ENCODE measurements at places on chromosomes 11 and 22.

- DNase-seq = no peak
These were observed 22.5 kb upstream of the KRTAP5-7 start for GRCh38 chr11:71504531-71504930.

DNA sequence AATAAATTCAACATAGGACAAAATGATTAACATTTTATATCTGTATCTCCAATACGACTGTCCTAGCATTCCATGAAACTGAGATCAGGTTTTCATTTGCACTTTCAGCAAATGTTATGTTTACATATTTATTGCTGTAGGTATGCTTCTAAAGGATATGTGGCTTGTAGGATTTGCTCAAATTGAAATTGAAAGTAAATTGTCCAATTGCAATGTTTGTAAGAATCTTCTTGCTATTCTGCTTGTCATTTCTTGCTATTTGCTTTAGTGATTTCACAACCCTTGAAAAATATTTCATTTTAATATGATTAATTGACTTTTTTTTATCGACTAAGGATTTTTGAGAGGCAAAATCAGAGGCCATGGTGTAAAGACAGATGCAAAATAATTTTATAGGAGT, 904.2 kb upstream of the RAG2 start:
- DNase-seq = no peak

DNA sequence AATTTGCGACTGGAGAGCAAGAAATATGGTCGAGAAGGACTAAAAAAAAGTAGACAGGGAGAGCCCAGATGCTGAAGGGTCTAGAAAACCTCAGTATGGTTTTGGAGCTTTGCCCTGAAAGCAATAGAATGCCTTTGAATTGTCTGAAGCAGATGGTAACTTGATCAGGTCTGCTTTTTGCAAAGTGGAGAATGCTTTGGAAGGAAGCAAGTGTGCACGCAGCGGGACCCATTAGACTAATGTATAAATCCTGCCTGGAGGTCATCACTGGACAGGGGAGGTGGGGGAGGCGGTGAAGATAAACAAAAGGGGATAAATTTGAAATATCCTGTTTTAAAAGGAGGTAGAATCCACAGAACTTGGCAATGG, 757 bp upstream of the HINFP start:
- DNase-seq = no peak

GRCh38 chr11:67261946-67262681, 4.2 kb upstream of the GRK2 start:
- no peak for DNase-seq

- no peak for DNase-seq
These were observed 48.7 kb downstream of the LRRC32 start for GRCh38 chr11:76621868-76622267.

- no peak for DNase-seq
These were observed 1213.3 kb upstream of the RAG2 start for GRCh38 chr11:37811349-37811748.

- no peak for DNase-seq
These were observed 47.9 kb downstream of the ARHGAP32 start for GRCh38 chr11:129144256-129144655.

DNA sequence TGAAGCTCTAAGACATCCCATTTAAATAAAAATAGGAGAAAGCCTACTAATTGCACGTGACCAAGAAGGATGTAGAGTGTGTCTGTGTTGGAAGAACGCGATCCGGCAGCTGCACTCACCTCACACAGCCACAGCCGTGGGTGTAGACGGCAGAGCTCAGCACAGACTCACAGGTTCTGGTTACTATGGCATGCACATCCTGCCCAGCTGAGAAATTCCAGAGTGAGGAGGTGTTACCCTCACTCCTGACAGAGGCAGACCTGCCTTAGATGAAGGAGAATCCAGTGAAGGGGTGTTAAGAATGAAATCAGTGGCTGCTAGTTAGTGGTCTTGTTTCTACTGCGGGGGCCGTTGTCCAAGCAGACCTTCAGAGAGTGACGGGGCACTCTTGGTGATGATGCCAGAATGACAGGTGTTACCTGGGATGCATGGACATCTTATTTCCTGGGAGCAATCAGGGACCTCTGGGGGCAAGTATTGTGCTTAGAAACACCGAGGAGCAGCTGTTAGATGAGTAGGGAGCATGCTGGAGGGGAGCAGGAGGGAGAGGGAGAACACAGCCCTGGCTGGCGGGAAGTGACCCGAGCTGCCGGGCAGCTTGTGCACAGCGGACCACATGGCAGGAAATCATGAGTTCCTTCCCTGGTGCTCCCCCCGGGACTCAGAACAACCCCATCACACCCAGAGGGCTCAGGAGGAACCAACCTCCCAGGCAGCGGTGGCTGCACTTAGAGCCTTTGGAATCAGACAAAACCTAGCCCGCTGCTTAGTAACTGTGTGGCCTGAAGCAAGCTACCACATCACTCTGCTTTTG, 12.3 kb downstream of the KCNJ5 start:
- DNase-seq = no peak

GRCh38 chr22:46040471-46041465, 63.8 kb upstream of the WNT7B start:
- no peak for DNase-seq

DNA sequence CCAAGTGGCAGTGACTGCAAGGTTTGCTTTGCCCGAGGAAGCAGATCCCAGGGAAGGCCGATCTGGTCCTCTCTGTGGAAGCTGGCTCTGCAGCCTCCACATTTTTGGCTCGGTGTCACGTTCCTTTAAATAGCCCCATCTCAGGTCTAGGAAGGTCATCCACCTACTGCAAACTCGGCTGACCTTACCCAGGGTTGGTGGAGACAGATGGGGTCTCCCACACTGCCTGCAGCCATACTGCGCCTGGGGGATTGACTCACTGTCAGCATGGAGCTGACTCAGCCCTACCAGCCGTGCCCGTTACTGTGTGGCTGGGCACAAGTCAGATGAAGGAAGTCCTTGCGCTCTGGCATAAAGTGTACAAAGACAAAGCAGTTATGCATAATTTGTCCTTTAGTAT, 16.9 kb downstream of the CDPF1 start:
- no peak for DNase-seq

DNA sequence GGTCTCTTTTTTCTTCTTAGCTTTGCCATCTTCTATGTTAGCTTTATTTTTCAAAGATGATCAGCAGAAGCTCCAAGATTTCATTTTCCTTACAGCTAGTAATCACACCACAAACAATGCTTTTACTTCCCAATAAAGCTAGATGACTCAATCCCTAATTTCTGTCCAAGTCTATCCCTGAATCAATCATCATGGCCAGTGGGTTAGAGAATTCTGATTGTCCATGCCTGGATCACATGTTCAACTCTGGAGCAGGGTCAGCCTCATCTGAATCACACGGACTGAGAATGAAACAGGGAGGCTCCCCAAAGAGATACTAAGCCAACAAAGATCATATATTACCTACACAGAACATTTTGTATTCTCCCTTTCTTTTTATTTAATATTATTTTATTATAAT, 79.6 kb downstream of the BBOX1 start:
- no peak for DNase-seq

GRCh38 chr11:65871811-65872548, 620 bp downstream of the EFEMP2 start:
- DNase-seq = no peak

- peak; percentile 51 for DNase-seq
These were observed 1.1 kb downstream of the GAB2 start for GRCh38 chr11:78416285-78417174.

GRCh38 chr11:21289686-21290085, 620.3 kb downstream of the NELL1 start:
- DNase-seq = no peak

GRCh38 chr22:17773606-17774205, 563 bp downstream of the BID start:
- no peak for DNase-seq

GRCh38 chr11:95095858-95096587, 6.4 kb downstream of the ENDOD1 start:
- DNase-seq = no peak

DNA sequence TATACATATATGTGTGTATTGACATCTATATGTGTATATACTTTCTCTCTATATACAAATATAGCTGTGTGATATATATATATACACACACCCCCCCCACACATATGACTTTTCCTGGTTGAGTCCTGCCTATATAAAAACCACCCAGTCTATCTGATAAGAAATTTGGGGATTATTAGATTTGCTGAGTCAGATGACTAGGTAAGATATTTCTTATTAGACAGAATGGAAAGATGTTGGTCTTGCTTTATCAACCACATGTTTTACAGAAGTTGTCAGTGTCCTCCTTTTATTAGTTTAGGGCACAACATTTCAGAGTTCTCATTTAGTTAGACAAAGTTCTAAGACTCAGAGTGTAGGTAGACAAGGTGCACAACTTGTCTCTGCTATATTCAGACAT, 953.3 kb downstream of the METTL15 start:
- DNase-seq = no peak

DNA sequence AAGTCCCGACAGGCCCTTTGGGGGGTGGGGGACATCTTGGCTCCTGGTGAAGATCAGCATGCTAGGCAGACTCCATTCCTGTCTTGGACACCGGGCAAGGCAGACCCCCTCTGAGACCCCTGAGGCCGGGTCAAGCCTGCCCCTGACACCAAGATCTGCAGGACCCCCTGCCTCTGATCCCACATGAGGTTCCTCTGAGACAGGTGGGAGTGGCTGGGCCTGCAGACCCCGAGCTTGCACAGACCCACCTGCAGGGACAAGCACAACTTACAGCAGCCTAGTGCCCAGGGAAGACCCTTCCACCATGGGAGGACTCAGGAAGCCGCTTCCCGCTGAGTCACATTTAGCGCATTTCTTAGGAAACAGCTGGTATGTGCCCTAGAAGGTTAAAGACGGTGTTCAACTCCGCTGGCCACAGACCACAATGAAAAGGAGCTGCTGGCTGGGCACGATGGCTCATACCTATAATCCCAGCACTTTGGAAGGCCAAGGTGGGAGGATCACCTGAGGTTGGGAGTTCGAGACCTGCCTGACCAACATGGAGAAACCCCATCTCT, 15.5 kb downstream of the ARVCF start:
- no peak for DNase-seq

DNA sequence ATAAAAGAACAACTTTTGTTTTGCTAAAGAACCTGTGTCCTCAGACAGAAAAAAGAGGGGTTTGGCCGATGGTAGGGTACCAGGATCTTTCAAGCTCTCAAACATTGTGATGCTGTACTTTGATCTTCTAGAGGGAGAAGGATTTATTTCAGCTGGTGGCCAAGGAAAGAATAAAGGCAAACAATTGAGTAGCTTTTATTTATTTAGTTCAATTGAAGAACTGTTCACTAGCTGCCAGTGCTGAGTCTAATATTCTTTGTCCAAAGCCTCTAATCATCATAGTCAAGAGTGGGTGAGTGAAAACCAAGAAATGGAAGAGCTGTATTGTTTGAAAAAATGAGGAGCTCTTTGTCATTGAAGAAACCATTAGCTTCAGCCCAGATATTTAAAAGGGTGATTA, 138.4 kb downstream of the FAT3 start:
- no peak for DNase-seq

DNA sequence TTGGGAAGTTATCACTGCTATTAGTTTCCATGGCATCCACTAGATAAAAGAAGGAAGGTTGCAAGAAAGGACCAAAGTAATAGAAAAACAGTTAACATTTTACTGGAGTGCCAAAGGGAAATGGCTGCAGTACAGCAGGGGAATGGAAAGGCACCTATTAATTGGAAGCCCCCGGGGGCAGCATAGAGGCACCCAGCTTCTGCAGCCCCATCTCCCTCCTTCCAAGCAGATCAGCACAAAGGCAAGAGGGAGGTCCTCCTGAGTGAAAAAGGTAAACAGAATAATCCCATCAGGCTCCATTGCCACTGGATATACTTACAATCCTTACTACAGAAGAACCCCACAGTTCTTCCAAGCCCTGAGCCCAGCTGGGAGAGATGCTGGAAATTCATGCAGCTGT, 887.1 kb downstream of the DLG2 start:
- no peak for DNase-seq

GRCh38 chr11:125233736-125234275, 69.3 kb downstream of the PKNOX2 start:
- no peak for DNase-seq

- DNase-seq = no peak
These were observed 29.0 kb upstream of the RAG2 start for GRCh38 chr11:36627006-36627405.

DNA sequence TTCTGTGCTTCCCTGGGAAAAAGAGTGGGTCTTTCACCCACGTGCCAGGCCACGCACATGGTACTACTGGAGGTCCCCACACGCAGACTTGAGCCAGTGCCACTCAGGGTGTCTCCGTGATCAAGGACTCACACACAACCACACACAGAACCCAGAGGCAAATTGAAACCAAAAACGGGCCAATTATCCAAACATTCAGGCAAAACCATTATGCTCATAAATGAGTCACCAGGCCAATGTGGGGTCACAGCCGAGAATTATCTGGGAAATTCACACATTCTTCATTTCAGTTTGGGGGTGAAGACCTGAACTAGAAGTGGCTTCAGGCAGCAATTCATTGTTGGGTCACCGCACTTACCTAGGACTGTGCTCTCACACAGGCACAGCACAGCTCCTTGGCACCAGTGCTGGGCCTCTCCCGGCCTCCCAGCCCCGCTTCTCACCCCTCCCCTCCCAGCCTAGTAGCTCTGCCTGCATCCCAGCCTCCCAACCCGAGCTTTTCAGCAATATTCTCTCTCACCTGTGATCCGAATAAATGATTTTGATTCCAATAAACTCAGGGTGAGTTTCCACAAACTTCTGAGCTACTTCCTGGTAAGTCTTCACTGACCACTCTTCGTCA, 28.0 kb downstream of the ADA2 start:
- DNase-seq = peak; percentile 51

DNA sequence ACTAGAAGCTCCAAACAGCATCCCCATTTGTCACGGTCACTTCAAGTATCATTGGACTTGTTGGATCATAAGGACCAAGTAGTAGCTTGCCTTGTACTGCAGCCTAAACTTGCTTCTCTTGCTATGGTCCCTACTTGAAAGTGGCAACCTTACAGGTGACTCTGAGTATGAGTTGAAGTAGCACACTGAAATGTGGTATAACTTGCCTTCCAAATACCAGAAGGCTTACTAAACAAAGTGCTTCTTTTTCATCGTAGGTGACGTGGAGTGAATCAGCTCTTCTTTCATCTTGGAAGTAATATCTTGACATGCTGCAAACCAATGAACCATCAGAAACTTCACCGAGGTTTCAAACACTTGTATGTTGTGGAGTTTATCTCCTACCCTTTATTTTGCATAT, 169.0 kb upstream of the DDI1 start:
- DNase-seq = no peak

GRCh38 chr11:29629286-29629685, 387.5 kb downstream of the KCNA4 start:
- no peak for DNase-seq
